Esophagus squamous epithelium (tissue), 5 donors: ENCODE measurements at places on chromosomes 12 and 14.

DNA sequence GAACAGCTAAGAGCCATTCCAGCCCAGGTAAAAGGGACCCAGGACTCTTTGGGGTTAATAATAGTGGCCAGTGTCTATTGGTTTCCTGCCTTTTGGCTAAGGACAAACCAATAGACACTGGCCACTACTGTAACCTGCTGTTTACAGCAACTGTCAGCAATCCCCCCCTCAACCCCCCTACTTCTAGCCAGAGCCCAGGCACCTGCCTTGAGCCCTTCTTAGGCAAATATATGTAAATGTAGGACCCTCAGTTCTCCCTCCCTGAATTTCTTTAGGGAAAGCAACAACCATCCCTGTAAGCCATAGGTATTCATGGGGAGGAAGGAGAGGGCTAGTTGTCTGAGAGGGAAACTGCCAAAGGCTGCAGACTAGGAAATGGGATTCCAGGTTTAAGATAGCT, 22.3 kb downstream of the HOXC4 start:
- no peak for DNase-seq

GRCh38 chr12:119145367-119145766, 33.4 kb upstream of the HSPB8 start:
- no peak for DNase-seq

GRCh38 chr14:85088192-85088591, 441.8 kb upstream of the FLRT2 start:
- DNase-seq = no peak

GRCh38 chr12:34300376-34301250, 278.3 kb downstream of the ALG10 start:
- DNase-seq = no peak

GRCh38 chr12:25716842-25717241, 163.8 kb upstream of the LMNTD1 start:
- no peak for DNase-seq

DNA sequence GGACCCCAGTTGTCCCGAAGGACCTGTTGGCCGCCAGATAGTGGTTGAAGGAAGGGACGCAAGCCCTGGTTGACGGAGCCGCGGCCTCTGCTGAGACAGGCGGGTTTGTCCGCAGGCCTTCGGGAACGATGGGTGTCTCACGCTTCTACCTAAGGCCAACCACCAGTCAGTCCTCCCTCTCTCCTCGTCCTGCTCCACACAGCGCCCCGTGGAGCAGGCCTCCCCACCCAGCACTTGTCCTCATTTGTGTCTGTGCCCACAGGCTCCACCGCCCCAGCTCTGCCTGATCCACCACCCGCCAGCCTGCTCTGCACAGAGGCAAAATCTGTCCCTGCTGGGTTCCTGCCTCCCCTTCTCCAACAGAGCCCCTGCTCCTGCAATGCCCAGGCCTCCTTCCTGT, 41.0 kb downstream of the RIMBP2 start:
- no peak for DNase-seq

- no peak for DNase-seq
Observed at GRCh38 chr12:121484967-121485366, 85.0 kb downstream of the RNF34 start.

- no peak for DNase-seq
Observed at GRCh38 chr14:28157887-28158791, 608.4 kb upstream of the FOXG1 start.

DNA sequence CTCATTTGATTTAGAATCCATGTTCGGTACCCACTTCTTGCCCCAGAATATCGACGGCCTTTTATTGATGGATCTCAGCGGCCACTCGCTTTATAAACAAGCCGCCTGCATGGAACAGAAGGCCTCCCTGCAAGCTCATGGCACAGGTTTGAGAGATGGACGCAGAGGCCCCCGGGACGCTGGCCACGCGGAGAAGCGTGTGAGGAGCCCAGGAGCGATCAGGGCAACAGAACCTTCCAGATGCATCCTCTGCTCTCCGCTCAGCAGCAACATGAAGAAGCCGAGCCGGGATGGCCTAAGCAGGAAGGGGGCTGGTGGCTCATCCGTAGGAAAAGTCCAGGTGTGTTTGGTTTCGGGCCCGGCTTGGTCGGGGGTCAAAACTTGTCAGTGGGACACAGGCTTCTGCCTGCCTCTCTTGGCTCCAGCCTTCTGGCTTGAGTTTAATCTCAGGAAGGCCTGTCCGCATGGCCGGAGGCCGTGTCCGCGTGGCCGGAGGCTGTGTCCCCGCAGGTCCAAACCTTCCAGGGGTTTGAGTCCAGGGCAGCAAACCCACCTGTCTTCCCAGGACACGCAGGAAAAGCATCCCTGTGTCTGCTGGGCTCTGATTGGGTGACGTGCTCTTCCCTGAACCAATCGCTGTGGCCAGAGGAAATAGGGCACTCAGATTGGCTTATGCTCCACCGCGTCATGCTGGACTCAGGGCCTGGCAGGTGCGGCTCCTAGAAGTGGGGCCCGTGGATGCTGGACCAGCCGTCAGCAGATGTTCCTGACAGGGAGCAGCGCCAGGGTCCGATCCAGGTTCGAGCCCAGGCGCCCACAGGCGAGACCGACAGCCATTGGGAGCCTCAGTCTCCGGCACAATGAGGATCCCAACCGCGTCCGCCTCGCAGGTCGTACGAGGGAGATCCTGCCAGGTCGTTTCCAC, 65.0 kb downstream of the GALNT9 start:
- no peak for DNase-seq

DNA sequence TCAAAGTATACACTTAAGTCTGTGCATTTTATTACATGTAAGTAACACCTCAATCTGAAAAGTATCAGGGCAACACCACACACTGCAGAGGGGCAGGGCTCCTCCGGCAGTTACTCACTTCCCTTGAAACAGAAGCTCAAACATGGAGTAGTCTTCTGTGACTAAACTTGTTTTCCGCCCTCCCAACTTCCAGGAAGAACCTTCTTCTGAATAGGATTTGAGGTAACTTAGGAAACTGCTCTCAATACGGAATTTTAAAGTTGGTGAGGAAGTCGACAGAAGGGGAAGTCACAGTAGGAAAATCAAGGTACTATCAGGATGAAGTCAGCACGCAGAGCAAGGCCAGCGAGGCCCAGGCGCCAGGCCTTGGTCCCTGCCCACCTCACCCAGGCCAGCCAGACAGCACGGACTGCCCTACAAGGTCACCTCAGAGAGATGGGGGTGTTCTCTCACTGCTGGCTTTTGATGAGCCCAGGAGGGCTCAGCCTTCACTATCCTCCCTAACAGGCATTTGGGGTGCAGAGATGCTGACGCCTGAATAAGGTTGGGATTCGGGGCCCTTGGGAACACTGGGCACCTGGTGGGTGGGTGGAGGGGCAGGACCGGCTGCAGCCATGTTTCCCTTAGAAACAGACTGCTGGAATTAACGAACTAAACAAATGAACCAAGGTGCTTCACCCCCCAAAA, 5.8 kb downstream of the ANKRD9 start:
- no peak for DNase-seq

- DNase-seq = no peak
Observed at GRCh38 chr12:27974735-27975221, 2.2 kb upstream of the PTHLH start.

DNA sequence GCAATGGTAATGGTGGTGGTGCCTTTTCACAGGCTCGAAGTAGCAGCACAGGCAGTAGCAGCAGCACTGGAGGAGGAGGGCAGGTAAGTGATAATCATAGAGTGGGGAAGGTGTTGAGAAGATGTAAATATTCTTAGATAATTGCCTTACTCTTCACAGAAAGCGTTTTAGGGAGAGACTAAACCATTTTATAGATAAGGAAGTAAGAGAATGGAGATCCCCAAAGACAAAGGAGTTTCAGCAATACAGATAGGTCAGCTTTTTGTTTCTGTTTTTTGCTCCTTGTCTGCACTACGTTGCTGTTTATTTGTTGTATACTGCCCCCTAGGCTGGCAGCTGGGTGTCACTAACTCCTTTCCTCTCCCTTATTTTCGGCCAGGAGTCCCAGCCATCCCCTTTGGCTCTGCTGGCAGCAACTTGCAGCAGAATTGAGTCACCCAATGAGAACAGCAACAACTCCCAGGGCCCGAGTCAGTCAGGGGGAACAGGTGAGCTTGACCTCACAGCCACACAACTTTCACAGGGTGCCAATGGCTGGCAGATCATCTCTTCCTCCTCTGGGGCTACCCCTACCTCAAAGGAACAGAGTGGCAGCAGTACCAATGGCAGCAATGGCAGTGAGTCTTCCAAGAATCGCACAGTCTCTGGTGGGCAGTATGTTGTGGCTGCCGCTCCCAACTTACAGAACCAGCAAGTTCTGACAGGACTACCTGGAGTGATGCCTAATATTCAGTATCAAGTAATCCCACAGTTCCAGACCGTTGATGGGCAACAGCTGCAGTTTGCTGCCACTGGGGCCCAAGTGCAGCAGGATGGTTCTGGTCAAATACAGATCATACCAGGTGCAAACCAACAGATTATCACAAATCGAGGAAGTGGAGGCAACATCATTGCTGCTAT, 2.0 kb downstream of the SP1 start:
- DNase-seq = no peak

- no peak for DNase-seq
Observed at GRCh38 chr14:74391479-74391878, 34.5 kb downstream of the SYNDIG1L start.

DNA sequence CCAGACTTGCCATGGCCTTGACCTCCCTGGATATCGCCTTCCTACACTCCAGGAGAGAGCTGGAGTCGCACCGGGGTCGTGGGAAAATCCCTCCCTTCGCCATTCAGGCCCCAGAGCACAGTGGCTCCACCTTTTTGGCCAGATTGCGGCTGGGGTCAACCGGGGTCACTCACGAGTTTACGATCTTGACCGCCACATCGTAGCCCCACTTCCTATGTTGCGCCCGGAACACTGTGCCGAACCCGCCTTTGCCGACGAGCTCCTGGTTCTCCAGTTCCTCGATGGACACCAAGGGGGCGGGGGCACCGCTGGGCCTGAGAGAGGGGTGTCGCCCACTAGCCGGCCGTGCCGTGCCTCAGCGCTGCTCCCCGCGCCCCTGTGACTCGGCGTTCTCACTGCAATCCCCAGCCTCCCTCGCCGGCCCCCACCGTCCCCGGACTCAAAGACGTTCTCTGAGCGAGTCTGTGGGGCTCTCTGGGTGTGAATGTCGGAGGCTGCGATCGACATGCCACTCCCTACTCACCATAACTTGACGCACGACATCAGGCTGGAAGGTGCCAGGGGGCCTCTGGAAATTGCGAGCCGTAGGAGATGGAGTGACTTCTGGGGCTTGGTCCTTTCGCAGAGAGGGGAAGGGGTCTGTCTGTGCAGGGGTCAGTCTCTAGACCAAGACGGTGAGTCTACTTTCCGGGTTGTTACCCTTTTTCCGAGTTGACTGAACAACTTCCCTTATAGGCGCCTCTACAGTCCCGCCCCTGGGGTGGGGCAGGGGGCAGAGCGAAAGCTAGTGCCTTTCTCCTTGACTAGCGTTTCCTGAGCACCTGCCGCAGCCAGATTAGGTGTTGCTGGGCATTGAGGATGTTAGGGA, at the start of gene RIPK3:
RIPK3 (minus strand) TSS at position 708 of the 868 bp plus-strand sequence; CDS start at position 543, 165 bp downstream.
- DNase-seq = no peak

- DNase-seq = no peak
Observed at GRCh38 chr14:23445773-23446172, 10.3 kb upstream of the MYH7 start.

DNA sequence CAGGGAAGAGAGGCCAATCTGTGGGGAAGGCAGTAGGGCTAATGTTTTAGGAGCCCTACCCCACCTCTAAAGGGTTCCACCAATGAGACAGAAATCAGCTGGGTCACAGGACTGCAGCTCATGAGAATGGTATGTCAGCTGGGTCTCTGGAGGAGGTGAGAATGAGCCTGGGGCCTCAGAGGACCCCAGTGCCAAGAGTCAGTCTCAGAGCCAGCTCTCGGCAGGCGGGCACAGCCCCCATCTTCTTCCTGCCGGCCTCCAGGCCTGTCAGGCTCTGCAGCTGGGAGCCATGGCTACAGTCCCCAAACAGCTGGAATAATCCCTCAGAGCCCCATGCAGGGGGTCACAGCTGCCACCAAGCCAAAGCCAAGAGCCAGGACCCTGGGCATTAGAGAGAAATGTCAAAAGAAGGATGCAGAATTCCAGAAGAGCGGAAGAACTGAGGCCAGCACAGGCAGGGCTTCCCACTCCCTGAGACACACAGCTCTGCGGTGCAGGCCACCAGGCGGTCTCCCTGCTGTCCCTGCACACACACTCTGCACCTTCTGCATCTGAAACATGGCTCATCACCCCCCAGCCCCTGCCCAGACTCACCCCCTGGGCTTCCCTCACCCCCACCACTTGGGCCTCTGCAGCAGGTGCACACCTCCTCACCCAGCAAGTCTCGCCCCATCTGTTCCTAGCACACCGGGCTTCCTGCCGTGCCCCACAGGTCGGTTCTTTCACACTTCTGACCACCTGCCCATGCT, 26.0 kb downstream of the ITPK1 start:
- DNase-seq = no peak

DNA sequence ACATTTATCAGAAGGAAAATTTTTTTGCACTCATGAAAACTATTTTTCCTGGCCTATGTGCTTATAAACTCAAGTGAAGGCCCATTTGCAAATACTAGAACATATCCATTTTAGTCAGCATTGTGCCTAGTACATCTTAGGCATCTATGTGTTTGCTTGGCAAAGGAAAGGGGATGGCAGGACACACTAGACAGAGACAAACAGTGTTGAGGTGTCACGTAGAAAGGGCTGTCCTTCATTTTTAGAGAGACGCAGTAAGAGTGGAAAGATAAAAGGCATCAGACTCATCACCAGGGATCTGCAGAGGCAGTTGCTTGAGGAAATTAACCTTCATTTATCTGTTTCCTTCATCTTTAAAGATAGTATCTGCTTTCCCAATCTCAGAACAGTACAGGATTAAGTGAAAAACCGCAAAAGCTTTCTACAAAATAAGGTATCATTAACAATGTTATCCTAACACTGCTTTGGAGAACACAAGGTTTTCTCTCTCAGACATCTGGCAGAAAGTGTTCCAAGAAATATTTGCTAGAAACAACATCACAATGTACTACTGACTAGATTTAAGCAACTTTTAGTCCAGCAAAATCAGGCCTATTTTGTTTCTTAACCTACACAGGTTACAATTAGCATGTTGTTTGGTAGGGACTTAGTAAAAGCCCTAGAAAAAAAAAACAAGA, 2.0 kb downstream of the YBX3 start:
- no peak for DNase-seq

- no peak for DNase-seq
Observed at GRCh38 chr12:105469701-105470100, 139.2 kb downstream of the C12orf75 start.

- DNase-seq = no peak
Observed at GRCh38 chr12:111138016-111138415, 217.6 kb upstream of the MYL2 start.

GRCh38 chr14:60863249-60863648, 117.6 kb downstream of the TRMT5 start:
- no peak for DNase-seq

GRCh38 chr14:102980409-102980810, 57.9 kb downstream of the AMN start:
- DNase-seq = no peak
